CD4-positive, alpha-beta T cell treated with Interleukin-4 for 4 hours (primary cell): ENCODE measurements at places on chromosomes 4 and X.

- peak; percentile 80 for DNase-seq
Measured at GRCh38 chrX:20252381-20253231, 14.1 kb downstream of the RPS6KA3 start.

DNA sequence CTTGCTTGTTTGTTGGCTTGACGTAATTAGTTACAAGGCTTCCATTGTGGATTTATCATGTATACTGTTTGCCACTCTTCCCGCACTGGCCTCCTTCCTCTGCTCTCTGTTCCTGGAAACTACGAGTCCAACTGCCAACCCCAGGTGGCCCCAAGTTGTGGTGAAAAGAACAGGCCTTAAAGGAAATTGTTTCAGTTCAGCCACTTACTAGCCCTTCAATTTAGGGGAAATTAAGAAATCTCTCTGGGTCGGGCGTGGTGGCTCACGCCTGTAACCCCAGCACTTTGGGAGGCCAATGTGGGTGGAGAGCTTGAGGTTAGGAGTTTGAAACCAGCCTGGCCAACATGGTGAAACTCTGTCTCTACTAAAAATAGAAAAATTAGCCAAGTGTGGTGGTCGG is 28.0 kb downstream of the RBM47 start:
- DNase-seq: no peak

GRCh38 chrX:134244043-134244442 is 7.1 kb downstream of the CCDC160 start:
- DNase-seq: no peak

GRCh38 chrX:45803383-45803921 is 602.8 kb upstream of the DIPK2B start:
- peak; percentile 73 for DNase-seq

- DNase-seq: no peak
Measured at GRCh38 chr4:75653845-75654503, 19.2 kb downstream of the G3BP2 start.

- DNase-seq: no peak
Measured at GRCh38 chr4:137213372-137214173, 318.7 kb downstream of the PCDH18 start.

GRCh38 chrX:45001048-45001447 is 128.1 kb downstream of the KDM6A start:
- no peak for DNase-seq

- no peak for DNase-seq
Measured at GRCh38 chr4:38113132-38113531, 152.9 kb downstream of the PTTG2 start.

GRCh38 chr4:5361968-5362367 is 310.7 kb downstream of the STK32B start:
- no peak for DNase-seq

GRCh38 chrX:68758671-68759070 is 70.2 kb upstream of the EFNB1 start:
- no peak for DNase-seq

GRCh38 chrX:8971116-8971515 is 62.8 kb downstream of the FAM9B start:
- DNase-seq: peak; percentile 41

DNA sequence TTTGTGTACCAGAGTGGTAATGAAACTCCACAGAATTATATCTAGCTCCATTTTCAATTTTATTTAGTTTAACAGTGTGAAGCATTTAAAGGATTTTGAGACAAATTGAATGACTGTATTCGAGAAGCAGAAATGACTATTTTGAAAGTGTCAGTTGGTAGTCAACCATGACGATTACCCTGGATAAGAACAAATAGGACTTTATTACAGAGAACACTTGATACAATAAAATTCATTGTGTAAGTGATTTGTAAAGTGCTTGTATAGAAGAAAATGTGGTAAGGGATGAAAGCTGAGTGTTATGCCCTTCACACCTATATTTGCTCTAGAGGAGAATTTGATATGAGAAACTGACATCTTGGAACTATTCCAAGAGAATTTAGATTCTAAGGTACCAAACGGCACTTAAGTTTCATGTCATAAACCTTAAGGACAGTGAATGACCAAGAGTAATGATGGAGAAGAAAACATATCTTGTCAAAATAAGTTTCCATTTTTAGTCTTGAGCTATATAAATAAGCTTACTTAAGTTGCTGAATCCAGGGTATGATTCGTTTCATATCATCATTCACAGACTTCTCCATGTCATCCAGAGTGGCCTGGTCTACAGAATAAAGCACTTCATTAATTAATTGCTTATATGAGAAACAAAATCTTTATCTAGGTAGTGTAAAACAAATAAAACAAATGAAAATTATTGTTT is 34.6 kb downstream of the MED14 start:
- DNase-seq: no peak

GRCh38 chrX:856566-857290 is 226.1 kb downstream of the SHOX start:
- DNase-seq: no peak

DNA sequence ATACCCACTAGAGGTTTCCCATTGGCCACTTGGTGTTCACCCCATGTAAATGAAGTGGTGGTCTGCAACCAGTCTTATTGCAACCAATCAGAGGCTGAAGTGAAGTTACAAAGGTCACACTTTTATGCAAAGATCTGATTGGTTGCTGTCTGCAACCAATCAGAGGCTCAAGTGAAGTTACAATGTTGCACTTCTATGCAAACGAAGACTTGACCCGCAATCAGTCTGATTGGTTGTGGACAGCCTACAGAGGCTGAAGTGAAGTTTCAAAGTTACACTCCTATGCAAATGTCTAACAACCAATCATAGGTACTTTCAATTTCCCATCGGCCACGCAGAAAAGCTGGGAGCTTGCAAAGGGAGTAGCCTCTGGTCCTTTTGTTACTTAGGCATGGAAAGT is 22.3 kb upstream of the XPNPEP2 start:
- DNase-seq: no peak

- peak; percentile 7 for DNase-seq
Measured at GRCh38 chr4:129344058-129344457, 248.1 kb downstream of the C4orf33 start.

- DNase-seq: no peak
Measured at GRCh38 chr4:74930162-74930561, 2.8 kb upstream of the PARM1 start.

DNA sequence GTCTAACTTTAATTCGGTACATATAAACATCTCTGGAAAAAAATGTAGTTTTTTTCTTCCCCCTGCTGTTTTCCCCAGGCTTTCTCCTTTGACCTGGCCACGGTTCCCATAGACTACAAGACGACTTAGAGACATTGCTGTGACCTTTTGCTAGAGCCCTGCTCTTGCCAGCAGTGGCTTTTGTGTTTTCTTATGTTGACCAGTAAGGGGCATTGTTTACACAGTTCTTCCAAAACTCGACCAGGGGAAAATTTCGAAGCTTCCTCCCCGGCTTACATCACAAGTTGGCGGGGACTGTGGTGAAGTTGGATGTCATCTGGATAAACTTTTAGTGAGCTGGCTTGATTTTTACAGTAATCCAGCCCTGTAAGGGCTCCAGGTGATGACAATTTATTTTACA is 9.3 kb downstream of the CCDC160 start:
- DNase-seq: no peak

DNA sequence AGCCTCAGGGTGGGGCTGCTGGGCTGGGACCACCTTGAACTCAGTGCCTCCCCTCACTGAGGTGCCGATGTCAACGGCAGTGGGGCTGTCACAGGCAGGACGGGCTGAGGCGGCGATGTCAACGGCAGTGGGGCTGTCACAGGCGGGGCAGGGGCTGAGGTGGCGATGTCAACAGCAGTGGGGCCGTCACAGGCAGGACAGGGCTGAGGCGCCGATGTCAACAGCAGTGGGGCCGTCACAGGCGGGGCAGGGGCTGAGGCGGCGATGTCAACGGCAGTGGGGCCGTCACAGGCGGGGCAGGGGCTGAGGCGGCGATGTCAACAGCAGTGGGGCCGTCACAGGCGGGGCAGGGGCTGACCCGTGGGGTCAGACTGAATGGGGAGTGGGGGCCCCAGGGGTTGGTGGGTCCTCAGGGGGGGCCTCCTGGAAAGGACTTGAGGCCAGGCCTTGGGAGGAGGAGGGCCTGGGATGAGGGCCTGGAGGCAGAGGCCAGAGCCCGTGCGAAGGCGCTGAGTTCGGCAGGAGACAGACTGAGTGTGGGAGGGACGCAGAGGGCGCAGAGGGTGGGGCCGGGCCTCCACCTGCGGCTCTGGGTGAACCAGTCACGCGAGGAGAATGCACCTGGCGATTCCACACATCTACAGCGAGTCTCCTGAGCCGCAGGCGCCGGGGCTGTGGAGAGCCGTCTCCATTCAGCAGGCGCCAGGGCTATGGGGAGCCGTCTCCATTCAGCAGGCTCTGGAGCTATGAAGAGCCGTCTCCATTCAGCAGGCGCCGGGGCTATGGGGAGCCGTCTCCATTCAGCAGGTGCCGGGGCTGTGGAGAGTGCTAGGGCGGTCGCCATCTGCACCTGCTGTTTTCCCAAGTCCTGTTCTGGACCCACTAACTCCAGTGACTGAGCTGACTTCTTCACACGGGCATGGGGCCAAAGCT is 22.9 kb downstream of the ATP5ME start:
- DNase-seq: no peak

- no peak for DNase-seq
Measured at GRCh38 chr4:71290476-71290875, 48.3 kb upstream of the SLC4A4 start.

- peak; percentile 64 for DNase-seq
Measured at GRCh38 chrX:53223955-53224859, 800 bp downstream of the KDM5C start.

GRCh38 chrX:35622040-35622439 is 176.1 kb upstream of the MAGEB16 start:
- DNase-seq: no peak

- DNase-seq: peak; percentile 79
Measured at GRCh38 chrX:112841114-112841819, 636 bp upstream of the AMOT start.

DNA sequence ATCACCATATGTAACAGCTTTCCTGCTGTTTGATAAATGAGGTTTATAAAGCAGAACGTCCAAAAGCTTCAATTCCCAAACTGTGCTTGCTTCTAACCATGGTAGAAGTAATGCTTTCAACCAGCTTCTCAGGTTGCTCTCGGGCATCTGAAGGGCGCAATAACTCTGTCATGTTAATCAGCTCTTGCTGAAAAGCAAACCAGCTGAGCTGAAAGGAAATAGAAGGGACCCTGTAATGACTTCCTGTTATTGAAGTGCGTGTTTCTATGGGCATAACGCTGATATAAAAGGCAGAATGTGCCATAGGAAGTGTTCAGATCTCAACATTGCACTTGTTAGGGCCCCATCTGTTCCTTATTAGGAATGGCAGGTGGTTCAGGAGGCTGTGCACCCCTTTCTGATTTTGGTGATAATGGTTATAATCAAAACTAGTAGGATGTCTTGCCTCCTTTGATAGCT is 21.2 kb downstream of the HERC3 start:
- DNase-seq: peak; percentile 82

- DNase-seq: no peak
Measured at GRCh38 chr4:178344096-178344495, 901.9 kb upstream of the AGA start.

- DNase-seq: no peak
Measured at GRCh38 chrX:12979026-12979607, 4.2 kb downstream of the TMSB4X start.

DNA sequence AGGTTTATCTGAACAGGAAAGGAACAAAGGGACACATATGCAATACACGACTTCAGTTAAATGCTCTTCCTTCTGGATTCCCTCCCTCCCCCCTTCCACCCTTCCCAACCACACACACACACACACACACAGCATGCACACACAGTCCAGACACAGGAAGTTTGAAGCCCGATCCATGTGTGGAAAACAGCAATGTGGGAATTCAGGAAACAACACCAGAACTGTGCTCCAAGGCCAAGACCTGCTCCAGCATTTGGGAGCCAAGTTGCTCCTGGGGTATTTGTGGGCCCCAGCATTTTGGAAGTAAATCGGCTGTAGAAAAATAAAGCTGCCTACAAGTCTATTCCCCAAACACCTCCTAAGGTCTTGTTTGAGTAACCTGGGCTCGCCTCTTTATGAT is 5.6 kb upstream of the AMOT start:
- DNase-seq: no peak

DNA sequence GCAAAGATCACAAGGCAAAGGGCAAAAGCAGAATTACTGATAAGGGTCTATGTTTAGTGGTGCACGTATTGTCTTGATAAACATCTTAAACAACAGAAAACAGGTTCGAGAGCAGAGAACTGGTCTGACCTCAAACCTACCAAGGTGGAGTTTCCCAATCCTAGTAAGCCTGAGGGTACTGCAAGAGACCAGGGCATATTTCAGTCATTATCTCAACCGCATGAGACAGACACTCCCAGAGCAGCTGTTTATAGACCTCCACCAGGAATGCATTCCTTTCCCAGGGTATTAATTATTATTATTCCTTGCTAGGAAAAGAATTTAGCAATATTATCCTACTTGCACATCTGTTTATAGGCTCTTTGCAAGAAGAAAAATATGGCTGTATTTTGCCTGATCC is 51.5 kb downstream of the NPNT start:
- DNase-seq: no peak
